Upper lobe of right lung (tissue), 1 donor: ENCODE measurements at places on chromosomes 4 and X.

- no peak for DNase-seq
These were observed 15.9 kb downstream of the TMEM192 start for GRCh38 chr4:165096776-165097175.

DNA sequence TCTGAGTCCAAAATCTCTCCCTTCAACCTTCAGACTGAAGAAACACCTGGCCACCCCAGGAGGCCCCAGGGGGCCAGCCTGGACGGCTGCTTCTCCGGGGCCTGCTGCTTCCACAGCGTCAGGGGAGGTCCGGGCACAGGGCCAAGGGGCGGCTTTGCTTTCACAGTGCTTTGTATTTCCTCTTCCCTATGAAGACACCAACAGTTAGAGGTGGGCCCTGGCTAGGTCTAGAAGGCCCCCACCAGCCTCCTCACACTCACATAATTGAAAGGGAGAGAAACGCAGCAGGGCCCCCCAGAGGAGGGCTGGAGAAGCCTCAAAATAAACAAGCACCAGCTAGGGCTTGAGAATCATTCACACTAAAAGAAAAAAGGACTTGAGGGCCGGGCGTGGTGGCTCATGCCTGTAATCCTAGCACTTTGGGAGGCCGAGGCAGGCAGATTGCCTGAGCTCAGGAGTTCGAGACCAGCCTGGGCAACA, 17.8 kb downstream of the SCD5 start:
- DNase-seq = peak; percentile 78

- no peak for DNase-seq
These were observed 11.2 kb downstream of the APELA start for GRCh38 chr4:164888096-164888715.

- no peak for DNase-seq
These were observed 10.3 kb downstream of the MAOA start for GRCh38 chrX:43666311-43666912.

DNA sequence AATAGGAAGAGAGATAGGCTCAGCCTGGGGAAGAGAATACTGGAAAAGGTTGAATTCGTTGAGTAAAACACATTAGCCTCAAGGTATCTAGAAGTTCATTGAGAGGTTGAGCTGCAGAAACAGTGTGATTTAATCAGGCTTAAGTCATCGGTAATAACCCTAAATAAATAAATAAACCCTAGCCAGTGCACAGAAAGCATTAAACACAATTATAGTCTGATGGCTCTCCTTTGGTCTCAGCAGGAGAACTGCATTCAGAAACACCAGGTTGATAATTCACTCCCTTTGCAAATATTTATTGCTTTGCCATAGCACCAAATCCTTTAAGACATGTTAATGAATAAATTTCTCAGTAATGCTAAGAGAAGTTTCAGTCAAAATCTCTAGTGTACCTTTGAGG, 9.6 kb downstream of the DCX start:
- no peak for DNase-seq

DNA sequence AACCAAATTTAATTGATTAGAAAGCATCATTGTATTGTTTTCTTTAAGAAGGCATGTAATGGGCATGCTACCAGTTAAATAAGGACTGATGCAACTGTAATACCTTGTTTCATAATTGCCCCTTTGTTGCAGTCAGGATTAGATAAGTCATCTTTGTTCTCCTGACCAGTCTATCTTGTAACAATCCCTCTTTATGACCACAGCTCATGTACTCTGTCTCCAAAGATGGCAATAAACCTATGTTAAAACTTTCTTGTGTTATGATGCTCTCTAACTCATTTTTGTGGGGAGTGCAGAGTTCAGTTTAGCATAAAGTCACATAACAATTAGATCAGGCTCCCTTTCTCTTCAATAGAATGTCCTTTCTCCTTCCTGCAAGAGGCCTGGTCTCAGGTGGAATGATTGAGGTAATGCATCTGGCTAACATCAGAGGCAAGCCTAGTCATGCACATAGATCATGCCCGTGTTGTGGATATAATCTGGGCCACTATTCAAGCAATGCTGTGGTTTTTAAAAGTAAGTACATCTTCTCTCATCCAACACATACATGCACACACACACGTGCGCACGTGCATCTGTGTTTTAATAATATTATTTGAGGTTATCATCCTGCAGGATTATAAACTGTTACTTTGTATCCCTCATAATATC, 45.6 kb downstream of the TMEM154 start:
- no peak for DNase-seq
